Thymus (tissue), 14 donors: ENCODE measurements at places on chromosomes 11 and 22.
A peak's percentile ranks its signal among the peaks of the same experiment; 100 is the strongest.

- no peak for DNase-seq
- no peaks in the 10 kb centered on the region for H3K36me3 ChIP-seq
- no peaks in the 10 kb centered on the region for H3K27me3 ChIP-seq
- H3K4me3 ChIP-seq, result no peak overlapping the region
These were observed 240.3 kb downstream of the FAM76B start for GRCh38 chr11:95549301-95549700.

DNA sequence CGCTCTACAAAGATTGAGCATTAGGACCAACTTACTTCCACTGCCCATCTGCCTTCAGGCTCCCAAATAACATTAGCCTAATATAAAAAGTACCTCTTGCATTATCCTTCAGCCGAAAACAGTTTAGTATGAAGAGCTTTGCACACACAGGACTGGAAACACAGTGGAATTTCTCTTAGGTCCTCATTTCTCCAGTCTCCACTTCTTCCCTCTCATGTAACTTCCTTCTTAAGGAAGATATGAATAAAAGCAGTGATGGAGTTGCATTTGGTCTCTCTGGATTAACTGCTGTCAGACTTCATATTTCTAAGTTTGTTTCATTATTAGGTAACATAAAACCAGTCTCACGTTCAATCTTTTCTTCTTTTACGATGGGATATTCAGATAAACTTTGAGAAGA, 5.6 kb upstream of the MPEG1 start:
- H3K4me3 ChIP-seq, result no peak overlapping the region
- peaks cover 5% of the 10 kb centered on the region for H3K4me1 ChIP-seq
- no peaks in the 10 kb centered on the region for H3K36me3 ChIP-seq

- H3K36me3 ChIP-seq, result no peaks in the 10 kb centered on the region
- H3K4me1 ChIP-seq, result no peaks in the 10 kb centered on the region
These were observed 20.0 kb downstream of the SHANK2 start for GRCh38 chr11:71232364-71232763.

- H3K4me3 ChIP-seq, result no peak overlapping the region
- no peaks in the 10 kb centered on the region for H3K36me3 ChIP-seq
- H3K4me1 ChIP-seq, result no peaks in the 10 kb centered on the region
- H3K27ac ChIP-seq, result no peak overlapping the region
- H3K27me3 ChIP-seq, result no peaks in the 10 kb centered on the region
These were observed 177.9 kb downstream of the RRAS2 start for GRCh38 chr11:14181121-14181520.

DNA sequence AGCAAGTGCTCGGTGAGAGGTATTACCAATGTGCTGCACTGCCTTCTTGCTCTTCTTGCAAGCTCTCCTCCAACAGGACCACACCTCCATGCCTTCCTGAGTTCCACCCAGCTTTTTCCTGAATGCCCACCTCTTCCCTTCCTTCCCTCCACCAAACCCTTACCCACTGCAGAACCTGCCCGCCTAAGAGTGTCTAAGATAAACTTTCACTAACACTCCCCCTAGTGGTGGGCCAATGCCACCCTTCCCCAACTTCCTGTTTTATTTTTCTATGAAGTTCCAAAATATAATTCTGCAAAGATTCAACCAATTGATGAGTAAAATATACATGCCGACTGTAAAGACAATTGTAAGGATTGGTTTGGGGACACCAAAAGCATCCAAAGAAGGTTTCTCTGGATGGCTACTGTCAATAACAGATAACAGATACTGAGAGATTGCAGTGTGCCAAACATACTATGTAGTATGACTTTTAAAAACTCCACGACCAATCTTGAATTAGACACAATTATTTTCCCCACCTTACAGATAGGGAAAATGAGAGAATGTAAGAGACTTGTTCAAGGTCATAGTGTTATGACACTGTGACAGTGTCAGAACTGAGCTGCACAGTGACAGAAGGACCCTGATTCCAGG, 38.6 kb upstream of the BMAL1 start:
- H3K4me1 ChIP-seq, result no peaks in the 10 kb centered on the region
- no peak overlapping the region for H3K27ac ChIP-seq
- peaks cover 3% of the 10 kb centered on the region for H3K27me3 ChIP-seq
- no peak overlapping the region for H3K4me3 ChIP-seq
- H3K36me3 ChIP-seq, result no peaks in the 10 kb centered on the region

DNA sequence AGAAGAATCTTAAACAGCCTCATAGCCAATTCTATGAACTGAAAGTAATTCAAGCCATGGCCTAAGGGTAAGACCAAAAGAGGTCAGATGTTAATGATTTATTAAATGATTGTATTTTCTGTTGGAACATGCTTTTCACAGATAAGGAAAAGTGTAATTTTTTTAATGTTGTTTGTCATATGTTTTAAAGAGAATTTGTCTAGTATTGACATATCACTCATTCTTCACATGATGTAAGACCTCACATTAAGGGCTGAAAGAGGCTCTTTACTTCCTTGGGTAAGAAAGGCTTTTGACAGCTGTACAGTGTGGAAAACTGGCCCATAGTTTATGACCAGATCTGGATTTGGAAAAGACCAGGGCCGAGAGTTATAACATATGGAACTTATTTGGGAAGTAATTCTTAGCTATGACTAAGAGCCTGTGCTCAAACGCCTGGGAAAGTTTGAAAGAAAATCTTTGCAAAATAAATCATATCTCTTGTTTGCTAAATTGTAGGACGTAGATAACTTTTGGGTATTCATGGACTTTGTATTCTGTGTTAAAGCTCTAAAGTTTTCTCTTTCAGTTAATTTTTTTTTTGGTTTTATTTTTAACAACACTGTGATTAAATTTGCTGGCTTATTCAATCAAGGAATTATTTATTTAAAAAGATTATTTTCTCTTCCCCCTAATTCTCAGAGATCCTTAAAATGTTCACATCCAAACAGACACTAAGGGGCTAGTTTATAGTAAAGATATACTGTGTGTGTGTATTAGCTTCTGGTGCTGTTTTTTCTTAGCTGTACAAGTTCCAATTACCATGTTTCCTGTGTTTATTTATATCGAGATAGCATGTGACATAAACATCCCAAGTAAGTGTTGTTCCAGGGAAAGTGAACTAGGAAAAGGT, 162.2 kb downstream of the ARHGAP42 start:
- H3K27me3 ChIP-seq, result no peaks in the 10 kb centered on the region
- no peak overlapping the region for H3K4me3 ChIP-seq
- no peak overlapping the region for H3K27ac ChIP-seq
- no peak for DNase-seq
- H3K36me3 ChIP-seq, result no peaks in the 10 kb centered on the region
- H3K4me1 ChIP-seq, result no peaks in the 10 kb centered on the region

DNA sequence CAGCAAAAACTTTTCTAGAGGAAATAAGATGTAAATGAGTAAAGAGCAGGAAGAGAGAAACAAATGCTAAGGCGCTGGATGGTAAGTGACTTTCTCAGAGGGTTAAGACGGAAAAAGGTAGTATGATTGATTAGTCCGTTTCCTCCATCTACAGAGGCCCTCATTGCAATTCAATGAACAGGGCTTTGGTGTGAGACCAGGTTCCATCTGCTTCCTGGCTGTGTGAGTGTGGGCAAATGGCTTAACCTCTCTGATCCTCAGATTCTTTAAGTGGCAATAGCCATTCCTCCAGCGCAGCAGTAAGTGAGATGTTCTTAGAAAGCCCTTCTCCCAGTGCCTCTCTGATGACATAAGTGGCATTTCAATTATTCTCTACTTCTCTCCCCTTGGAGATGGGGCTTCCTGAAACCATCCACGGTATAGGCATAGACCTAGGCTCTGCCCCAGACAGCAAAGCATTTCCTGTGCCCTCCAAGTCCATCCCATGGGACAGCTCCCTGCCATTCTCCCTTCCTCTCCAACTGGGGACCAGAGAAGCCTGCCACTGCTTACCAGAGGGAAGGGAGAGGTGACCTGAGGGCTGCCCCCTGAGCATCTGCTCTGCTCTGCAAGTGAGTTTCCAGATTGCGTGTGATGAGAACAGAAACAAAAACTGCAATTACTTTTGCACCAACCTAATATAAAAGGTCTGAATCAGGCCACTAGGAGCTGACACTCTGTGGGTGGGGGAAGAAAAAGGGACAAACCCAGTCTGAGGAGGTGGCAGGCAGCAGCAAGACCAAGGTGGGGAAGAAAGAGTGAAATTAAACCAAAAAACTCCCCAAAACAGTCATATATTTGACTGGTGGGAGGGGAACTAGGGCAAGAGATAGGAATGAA, 12.7 kb upstream of the CD44 start:
- H3K36me3 ChIP-seq, result no peaks in the 10 kb centered on the region
- DNase-seq, result no peak
- H3K4me1 ChIP-seq, result peaks cover 10% of the 10 kb centered on the region
- no peak overlapping the region for H3K27ac ChIP-seq

- no peaks in the 10 kb centered on the region for H3K4me1 ChIP-seq
- no peaks in the 10 kb centered on the region for H3K27me3 ChIP-seq
- no peaks in the 10 kb centered on the region for H3K36me3 ChIP-seq
- DNase-seq, result peak; percentile 55
- H3K4me3 ChIP-seq, result no peak overlapping the region
These were observed 179.4 kb downstream of the CADM1 start for GRCh38 chr11:115324581-115325432.

- H3K4me3 ChIP-seq, result peak overlapping the region; percentile 47
- DNase-seq, result no peak
- H3K4me1 ChIP-seq, result peaks cover 15% of the 10 kb centered on the region
- peaks cover 46% of the 10 kb centered on the region for H3K27me3 ChIP-seq
These were observed 1.6 kb upstream of the CHRM4 start for GRCh38 chr11:46393231-46393616.

DNA sequence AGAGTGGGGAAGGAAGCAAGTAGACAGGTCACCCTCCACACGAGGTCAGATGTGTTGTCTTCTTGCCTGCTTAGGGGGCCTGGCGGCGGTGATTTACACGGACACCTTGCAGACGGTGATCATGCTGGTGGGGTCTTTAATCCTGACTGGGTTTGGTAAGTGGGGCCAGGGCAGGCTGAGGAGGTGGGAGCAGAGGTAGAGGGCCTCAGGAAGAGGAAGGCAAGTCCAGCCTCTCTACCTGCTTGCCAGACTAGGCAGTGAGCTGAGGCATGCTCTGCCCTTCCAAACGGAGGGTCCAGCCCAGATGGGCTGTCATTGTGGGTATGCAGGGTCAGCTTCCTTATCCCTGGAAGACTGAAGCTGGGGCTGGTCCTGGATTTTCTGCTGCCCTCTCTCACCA, 39.9 kb downstream of the SLC5A1 start:
- no peak overlapping the region for H3K27ac ChIP-seq
- DNase-seq, result no peak
- H3K4me3 ChIP-seq, result no peak overlapping the region
- no peaks in the 10 kb centered on the region for H3K4me1 ChIP-seq

DNA sequence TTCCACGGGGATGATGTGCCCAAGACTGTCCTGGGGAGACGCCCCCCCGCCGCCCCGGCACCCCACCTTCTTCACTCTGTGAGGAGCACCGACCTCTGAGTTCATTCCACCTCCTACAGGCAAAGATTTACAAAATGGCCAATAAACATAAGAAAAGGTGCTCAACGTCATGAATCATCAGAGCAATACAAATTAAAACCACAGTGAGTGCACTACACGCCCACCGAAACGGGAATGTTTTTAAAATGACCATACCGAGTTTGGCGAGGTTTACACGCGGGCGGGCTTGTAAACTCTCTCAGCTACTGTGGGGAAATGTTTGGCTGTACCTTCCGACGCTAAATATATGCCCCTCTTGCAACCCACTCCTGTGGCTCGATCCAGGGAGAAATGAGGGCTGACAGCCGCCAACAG, 7.9 kb downstream of the NPTXR start:
- DNase-seq, result no peak
- no peaks in the 10 kb centered on the region for H3K36me3 ChIP-seq
- peaks cover 43% of the 10 kb centered on the region for H3K27me3 ChIP-seq
- no peaks in the 10 kb centered on the region for H3K4me1 ChIP-seq
